Cerebellar nuclear complex (tissue), 1 donor: ENCODE measurements at places on chromosomes 1 and 21.

GRCh38 chr1:53419034-53419433 lies 40.2 kb upstream of the DMRTB1 start:
- no peak for DNase-seq

GRCh38 chr1:184810735-184811343 lies 56.2 kb upstream of the EDEM3 start:
- no peak for DNase-seq

DNA sequence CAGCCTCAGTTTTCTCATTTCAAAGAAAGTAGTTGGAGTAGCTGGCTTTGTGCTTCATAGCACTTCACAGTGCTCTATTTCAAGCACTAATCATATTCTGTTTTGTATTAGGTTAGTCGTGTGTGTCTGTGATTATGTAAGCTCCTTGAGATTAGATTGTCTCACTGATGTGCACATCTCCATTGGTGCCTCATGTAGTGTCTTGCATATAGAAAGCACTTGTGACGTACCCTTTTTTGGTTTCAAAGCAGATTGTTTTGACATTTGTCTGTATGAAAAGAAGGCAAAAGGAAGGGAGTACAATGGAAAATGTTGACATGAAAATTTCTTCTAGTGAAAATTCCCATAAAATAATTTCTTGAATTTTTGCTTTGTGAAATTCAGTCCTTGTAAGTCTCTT lies 13.9 kb downstream of the BTBD8 start:
- DNase-seq: no peak

GRCh38 chr1:47906527-47907176 lies 90.5 kb downstream of the TRABD2B start:
- DNase-seq: no peak

DNA sequence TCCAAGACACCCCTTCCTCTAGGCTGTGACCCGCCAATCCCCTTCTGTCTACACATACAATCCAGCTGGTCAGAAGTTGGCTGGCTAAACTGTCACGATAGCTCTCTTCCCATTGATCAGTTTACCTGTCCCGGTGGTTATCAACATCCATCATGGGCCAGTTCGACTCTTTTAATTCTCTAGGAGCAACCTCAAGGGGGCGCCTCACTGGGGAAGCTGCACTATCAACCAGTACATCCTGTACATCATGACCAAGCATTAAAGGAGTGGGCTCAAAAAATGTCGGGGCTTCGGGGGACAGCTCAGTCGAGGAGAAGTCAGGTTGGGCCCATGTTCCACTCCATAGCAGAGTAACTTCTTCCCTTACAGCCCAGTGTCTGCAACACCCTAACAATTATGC lies 53.2 kb upstream of the B3GALNT2 start:
- DNase-seq: no peak

GRCh38 chr21:46633566-46633965 lies 1.9 kb upstream of the PRMT2 start:
- DNase-seq: no peak

GRCh38 chr21:42684109-42684916 lies 30.9 kb downstream of the PDE9A start:
- DNase-seq: no peak

- DNase-seq: no peak
These were observed 268.2 kb downstream of the HMCN1 start for GRCh38 chr1:186002406-186002805.

- no peak for DNase-seq
These were observed 73.5 kb downstream of the KAZN start for GRCh38 chr1:14672005-14672404.

- DNase-seq: no peak
These were observed 6.6 kb upstream of the PLEKHG5 start for GRCh38 chr1:6497867-6498575.

DNA sequence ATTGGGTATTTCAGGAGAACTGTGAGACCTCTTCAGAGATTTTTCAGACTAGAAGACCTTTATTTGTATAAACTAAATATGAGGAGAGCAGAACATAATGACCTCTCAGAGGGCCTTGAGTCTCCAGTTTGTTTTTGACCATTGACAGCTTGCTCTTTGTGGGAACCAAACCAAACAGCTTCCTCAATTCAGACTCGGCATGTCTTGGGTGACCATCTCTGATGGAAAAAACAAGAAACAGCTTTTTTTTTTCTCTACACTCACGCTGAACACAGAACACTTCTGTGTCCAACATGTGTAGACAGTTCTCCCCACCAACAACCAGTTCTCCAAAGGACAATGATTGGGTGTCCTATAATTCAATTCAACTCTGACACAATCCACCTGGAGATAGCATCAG lies 11.5 kb downstream of the ATP1A4 start:
- no peak for DNase-seq

GRCh38 chr1:59641836-59642235 lies 172.9 kb upstream of the HOOK1 start:
- no peak for DNase-seq

GRCh38 chr1:51280321-51280978 lies 44.4 kb downstream of the RNF11 start:
- no peak for DNase-seq

DNA sequence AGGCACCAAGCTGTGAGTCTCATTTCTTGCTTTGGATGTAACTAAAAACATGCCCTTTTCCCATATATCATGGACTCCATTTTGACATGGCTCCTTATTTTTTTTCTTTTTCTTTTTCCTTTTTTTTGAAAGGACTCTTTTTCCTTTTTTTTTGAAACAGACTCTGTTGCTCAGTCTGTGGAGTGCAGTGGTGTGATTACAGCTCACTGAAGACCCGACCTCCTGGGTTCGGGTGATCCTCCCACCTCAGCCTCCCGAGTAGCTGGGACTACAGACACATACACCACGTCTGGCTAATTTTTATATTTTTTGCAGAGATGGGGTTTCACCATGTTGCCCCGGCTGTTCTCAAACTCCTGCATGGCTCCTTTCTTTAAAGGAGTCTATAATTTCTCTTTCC lies 10.4 kb upstream of the SYCP1 start:
- DNase-seq: no peak

- DNase-seq: no peak
These were observed 47.6 kb downstream of the ATP6V1G3 start for GRCh38 chr1:198492872-198493271.

GRCh38 chr21:42411197-42411869 lies 7.6 kb downstream of the UBASH3A start:
- DNase-seq: no peak

DNA sequence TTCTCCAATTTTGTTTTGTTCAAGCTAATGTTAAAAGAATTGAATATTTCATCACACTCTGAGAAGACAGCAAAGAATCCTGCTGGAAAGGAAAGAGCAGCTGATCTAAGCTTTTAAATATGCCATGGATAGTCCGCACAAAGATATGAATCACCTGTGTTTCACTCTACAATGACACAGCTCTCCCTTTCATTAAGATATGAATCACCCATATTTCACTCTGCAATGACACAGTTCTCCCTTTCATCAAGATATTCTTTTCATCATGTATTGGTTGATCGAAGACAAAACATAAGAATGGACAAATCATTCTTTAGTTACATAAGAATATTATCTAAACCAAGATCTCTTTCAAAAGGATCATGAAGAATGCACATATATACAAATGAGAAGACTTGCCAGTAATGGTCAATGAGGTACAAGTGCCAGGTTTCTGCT lies 367.3 kb downstream of the SMYD3 start:
- no peak for DNase-seq

DNA sequence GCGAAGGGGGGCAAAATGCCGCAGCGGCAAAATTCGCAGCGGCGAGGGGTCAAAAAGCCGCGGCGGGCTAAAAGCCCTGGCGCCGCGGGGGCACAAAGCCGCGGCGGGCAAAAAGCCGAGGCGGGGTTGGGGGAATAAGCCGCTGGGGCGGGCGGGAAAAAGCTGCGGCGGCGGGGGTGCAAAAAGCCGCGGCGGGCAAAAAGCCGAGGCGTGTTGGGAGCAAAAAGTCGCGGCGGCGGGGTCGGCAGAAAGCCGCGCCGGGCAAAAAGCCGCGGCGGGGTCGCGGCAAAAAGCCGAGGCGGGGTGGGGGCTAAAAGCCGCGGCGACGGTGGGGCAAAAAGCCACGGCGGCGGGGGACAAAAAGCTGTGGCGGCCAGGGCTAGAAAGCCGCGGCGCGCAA lies 3902.5 kb downstream of the SRGAP2C start:
- no peak for DNase-seq
